ENCODE measurements at places on chromosomes 5 and 9.

DNA sequence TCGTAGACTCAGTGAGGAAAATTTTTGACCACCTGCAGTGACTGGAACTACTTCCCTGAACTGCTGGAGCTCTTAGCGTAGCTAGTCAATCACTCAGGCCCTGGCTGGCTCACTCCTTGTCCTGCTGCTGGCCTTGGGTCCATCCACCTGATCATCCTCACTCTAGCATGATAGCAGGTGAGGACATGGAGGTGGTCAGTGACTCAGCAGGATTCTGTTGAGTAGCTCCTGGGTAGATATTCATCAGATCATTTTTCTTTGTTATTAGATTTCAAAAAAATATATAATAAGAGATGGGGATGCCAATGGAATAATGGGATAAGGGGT is 25.0 kb upstream of the SEMA4D start:
- DNase-seq: no peak

GRCh38 chr5:177606071-177607051 is 6.4 kb downstream of the B4GALT7 start:
- no peak for DNase-seq

- DNase-seq: no peak
Observed at GRCh38 chr9:113988385-113989016, 89.6 kb downstream of the AMBP start.

- DNase-seq: peak; percentile 17
Observed at GRCh38 chr5:141199359-141200235, at the start of gene PCDHB11. PCDHB11 (plus strand) TSS chr5:141199627; CDS start chr5:141199775, 148 bp downstream.

DNA sequence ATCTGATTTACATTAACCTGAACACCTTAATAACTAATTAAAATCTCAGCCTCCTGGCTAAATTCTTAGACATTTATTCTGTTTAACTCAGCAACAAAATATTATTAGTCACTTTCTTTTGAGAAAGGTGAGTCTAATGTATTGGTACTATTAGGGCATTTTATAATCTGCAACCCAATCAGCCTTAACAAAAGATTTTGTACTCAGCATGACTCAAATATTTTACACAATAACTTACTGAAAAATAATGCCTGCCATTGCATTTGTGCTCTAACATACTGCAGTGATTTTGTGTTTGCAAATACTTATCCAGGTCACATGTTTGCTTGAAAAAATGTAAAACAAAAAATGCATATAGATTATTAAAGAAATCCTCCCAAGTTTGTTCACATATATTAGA is 1129.9 kb downstream of the TAF11L14 start:
- DNase-seq: no peak

- no peak for DNase-seq
Observed at GRCh38 chr9:211557-211956, 3.1 kb upstream of the DOCK8 start.

DNA sequence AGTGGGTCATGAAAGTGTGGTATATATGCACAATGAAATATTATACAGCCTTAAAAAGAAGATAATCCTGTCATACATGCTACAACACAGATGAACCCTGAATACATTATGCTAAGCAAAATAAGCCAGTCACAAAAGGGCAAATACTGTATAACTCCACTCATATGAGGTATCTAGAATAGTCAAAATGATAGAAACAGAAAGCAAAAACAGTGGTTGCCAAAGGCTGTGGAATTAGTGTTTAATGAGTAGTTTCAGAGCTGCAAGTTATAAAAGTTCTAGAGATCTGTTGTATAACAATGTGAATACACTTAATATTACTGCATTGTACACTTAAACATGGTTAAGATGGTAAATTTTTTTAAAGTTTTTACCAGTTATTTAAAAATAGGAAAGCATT is 135.0 kb downstream of the OXCT1 start:
- no peak for DNase-seq

DNA sequence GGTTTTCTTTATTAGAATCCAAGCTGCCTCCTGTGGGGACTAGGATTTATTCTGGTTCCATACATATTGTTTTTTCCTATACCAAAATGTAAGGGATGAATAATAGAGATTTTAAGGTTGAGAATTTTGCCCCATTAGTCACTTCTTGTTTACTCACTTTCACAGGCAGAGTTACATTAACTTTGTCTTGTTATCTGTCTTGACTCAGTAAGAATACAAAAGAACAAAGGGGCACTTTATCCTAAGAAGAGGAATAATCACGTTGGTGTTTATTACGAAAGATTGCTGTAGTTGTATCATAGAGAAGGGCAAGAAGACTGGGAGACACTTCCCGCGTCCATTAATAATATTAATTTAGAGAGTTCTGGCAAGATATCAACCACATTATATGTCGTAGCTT is 599.7 kb upstream of the FTMT start:
- DNase-seq: no peak

DNA sequence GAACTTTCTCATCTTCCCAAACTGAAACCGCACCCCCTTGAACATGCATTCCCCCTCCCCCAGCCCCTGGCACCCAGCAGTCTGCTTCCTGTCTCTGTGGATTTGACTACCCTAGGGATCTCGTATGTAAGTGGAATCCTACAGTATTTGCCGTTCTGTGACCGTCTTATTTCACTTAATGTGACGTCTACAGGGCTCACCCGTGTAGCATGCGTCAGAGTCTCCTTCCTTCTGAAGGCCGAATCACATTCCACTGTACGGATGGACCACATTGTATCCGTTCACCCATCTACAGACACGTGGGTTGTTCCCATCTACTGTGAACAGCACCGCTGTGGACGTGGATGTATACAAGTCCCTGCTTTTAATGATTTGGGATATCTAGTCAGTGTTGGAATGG is 4.5 kb downstream of the PRRX2 start:
- DNase-seq: no peak

DNA sequence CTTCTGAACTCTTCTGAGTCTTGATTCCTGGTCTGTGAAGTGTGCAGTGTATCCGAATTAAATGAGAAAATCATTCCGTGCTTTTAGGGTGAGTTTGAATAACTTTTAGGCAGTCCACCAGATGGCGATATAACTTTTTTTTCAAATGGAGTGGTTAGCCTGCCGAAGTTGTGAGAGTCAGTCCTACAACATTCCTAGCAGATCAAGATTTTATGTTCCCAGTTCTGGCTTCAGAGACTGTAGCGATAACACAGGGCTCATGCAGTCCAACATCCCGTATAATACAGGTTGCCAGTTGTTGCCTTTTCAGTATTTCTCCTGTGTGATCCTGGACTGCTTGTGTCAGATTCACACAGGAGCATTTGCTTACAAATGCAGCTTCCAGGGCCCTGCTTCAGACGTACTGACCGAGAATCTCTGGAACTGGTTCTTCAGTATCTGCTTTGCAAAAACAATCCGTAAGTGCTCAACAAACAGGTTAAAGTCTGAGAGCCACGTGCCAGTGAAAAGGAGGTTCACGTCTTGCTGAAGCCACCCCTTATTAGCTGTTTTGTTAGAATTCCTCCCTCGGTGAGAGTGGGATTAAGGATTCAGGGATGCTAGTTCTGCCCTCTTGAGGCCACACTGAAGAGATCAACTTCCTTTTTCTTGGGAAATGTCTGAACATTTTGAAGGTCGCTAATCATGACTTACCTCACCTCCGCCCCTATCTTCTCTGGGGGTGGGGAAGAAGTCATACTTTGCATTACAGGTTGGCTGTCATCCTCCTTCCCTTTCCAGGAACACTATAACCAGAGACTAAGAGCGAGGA is 22.8 kb downstream of the SMIM3 start:
- DNase-seq: no peak

DNA sequence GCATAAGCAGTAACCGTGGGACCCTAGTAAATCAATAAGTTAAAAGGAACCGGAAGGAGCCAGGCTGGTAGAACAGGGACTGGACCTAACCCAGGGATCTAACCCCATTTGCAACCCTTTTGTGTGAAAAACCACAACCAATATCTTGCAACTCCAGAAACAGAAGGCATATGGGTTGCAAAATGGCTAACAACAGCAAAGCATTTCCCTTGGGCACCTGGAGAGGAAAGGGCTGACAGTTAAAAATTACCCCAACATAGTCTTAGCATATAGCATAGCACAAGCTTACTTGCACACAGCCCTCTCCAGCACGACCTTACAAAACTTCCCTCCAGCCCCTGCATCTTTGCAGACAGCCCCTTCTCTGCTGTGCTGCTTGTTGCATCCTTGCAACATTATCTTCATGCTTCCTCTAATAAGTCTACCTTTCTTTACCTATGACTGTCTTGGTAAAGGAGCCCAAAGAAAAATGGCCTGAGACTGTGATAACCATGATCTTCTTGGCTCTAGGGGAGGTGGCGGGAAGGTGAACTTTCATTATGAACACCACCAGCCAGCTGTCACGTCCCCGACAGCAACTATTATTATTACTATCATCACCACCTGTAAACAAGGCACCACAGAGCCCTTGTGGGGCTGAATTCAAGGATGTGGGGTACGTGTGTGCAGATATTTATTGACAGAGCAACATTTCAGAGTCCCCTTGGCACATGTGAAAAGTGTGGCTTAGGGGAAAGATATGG is 49.8 kb downstream of the PRRC1 start:
- no peak for DNase-seq

- no peak for DNase-seq
Observed at GRCh38 chr9:95092262-95093072, 225.0 kb downstream of the FANCC start.

GRCh38 chr5:132411304-132412013 is 41.9 kb downstream of the SLC22A5 start:
- DNase-seq: no peak

- DNase-seq: peak; percentile 59
Observed at GRCh38 chr9:27529316-27530278, at the start of gene MOB3B. MOB3B (minus strand) TSS chr9:27529814; CDS start chr9:27455550, 74,264 bp downstream.

GRCh38 chr9:107784235-107784958 is 294.8 kb upstream of the KLF4 start:
- no peak for DNase-seq

GRCh38 chr5:76804266-76804665 is 14.6 kb upstream of the F2RL1 start:
- DNase-seq: no peak

GRCh38 chr5:148454576-148454975 is 70.8 kb downstream of the FBXO38 start:
- DNase-seq: no peak

GRCh38 chr5:64836190-64836755 is 67.5 kb downstream of the CWC27 start:
- no peak for DNase-seq

- DNase-seq: no peak
Observed at GRCh38 chr5:113093558-113093957, 117.0 kb downstream of the DCP2 start.

DNA sequence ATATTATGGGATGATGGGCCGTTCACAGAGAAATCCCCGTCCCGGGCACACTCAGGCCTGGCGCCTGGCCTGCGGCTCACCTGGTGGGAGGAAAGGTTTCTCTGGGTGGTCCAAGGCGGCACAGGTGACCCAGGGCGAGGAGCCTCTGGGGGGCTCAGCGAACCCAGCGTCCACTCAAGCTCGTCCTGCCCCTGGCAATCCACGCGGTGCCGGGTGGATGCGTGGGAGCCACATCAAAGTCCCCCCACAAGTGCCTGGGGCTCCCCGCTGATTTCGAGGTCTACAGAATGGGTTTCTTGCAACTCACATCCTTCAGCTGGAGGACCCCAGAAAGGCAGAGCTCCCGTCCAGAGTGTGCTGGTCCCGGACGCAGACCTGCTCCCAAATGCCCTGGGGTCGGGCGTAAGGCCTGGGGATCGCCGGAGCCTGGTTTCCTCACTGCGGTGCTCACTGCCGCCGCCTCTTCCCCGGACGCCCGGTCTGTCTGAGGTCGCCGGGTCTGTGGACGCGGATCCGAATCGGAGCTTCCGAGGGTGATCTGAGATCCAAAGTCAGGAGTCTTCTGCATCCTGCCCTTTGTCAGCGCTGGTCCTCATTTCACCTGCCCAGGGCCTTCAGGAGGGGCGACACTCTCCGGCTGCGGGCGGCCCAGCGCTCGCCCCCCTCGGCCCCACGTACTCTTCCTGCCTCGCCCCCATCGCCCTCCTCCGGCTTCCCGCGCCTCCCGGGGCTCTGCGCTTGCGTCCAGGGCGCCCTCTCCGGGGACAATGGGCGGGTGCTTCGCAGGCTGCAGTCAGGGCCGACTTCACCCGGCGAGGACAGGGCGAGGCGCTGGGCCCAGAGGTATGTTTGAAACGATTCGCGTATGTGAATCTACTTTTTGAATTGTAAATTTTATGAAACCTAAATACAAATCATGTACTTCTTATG is 20.0 kb upstream of the RUFY1 start:
- DNase-seq: peak; percentile 56

- no peak for DNase-seq
Observed at GRCh38 chr9:124735121-124735520, 36.0 kb downstream of the NR6A1 start.

GRCh38 chr5:67746103-67746502 is 469.5 kb upstream of the PIK3R1 start:
- no peak for DNase-seq

DNA sequence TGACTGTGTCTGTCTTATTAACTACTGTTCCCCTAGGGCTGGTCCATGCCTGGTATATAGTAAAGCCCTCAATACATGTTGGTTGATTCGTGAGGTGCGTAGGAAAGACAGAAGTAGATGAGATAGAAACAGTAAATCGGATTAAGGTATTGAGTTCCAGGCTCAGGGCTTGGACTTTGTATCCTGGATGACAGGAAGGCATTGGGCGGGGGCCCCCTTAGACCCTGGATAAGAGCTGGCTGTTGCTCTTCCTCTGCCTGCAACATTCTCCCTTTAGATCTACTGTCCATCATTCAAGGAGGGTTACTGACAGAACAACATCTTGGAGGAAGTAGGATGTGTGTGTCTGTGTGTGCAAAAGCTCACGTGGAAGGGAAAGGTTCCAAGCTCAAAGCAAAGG is 31.2 kb upstream of the CTNNA1 start:
- no peak for DNase-seq

- DNase-seq: no peak
Observed at GRCh38 chr5:55481293-55481855, 53.4 kb downstream of the PLPP1 start.

DNA sequence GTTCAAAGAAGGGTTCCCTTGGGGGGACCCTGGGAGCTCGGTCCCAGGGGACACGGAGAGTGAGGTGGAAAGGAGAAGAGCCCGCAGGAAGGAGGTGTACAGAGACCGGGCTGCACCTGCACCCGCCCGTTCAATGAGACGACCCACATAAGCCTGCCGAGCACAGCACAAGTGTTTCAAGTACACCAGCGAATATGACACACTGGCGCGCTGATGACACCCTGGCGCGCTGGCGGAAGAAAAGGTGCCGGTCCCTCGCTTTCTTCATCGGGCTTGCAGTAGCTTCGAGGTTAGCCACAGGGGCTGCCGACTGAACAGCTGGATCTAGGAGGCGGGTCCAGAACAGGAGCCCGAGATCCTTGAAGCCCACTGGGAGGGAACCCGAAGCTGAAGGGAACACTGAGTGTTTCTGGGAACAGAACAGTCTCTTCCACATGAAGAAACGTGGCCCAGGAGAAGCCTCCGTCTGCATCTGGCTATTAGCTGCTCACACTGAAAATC is 1.4 kb downstream of the TBC1D9B start:
- DNase-seq: no peak

DNA sequence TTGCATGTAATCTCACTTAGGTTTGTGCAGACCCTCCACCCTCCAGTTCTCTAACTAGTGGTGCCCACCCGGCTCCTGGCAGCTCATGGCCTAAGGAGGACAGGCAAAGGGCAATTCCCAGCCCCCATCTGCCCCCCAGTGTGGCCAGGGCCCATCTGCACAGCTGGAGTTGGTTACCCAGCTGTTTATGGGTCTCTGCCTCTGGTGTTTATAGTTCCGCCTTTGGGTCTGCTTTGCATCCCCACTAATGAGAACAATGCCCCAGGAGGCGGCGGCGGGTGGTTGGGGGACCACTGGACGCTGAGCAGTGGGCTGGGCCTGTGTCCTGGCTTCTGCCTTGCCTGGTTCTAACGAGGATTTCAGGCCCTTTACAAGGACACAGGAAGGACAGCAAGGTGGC is 62.4 kb downstream of the NDST1 start:
- no peak for DNase-seq

All from T-cell (primary cell).